ENCODE measurements at places on chromosomes 1 and 21.
A peak's percentile ranks its signal among the peaks of the same experiment; 100 is the strongest.

GRCh38 chr1:243345205-243345604 lies 89.4 kb downstream of the SDCCAG8 start:
- no peak for DNase-seq

- DNase-seq = no peak
These were observed 3.2 kb upstream of the B3GALT2 start for GRCh38 chr1:193189442-193190095.

GRCh38 chr1:158045639-158046038 lies 52.2 kb downstream of the KIRREL1 start:
- DNase-seq = no peak

- DNase-seq = no peak
These were observed 565.2 kb upstream of the ADAMTS5 start for GRCh38 chr21:27532076-27532475.

DNA sequence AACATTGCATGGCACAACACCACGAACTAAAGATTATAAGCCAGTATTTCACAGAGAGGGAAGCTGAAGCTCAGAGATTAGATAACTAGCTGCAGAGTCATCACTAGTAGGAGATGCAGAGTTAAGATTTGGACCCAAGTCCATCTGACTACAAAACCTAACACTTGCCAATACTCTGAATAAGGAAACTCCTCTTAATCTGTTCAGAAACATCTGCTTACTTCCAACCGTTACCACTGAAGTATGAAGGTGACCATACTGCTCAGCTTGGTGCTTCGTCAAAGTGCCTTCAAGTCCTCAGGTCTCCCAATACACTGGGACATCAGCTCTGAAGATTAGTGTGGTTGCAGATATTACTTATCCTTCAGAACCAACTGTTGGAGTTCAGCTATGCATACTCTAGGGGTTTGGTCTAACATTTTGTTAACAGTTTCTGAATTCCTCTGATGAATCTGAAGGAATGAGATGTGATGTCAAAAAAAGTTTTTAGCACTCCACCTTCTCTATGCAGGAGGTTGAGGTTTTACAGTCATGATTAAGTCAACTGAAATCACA lies 179.6 kb downstream of the TPR start:
- DNase-seq = no peak

DNA sequence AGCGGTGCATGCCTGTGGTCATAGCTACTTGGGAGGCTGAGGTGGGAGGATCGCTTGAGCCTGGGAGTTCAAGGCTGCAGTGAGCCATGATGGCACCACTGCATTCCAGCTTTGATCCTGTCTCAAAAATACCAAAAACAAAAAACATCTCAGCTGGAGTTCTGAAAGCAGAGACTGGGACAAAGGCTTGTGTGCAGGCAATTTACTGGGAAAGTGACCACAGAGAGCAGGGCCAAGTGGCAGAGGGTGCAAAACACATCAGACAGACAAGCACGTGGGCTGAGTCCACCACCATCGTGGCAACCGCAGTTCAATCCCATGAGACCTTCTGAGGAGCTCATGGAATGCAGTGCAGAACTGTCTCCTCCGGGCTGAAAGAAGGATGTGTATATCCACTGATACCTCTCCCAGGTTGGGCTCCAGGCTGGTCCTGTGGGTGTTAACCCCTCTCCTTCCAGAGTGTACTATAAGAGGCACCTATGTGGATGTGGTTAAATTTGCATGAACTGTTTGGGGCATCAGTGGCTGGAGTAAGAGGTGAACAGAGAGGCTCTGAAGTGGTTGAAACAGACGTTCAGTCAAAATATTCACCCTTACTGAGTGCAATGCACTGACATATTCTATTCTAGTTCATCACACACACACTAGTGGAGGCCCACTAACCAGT lies 10.8 kb downstream of the PIGP start:
- no peak for DNase-seq

GRCh38 chr1:31783846-31784245 lies 19.7 kb upstream of the ADGRB2 start:
- no peak for DNase-seq

DNA sequence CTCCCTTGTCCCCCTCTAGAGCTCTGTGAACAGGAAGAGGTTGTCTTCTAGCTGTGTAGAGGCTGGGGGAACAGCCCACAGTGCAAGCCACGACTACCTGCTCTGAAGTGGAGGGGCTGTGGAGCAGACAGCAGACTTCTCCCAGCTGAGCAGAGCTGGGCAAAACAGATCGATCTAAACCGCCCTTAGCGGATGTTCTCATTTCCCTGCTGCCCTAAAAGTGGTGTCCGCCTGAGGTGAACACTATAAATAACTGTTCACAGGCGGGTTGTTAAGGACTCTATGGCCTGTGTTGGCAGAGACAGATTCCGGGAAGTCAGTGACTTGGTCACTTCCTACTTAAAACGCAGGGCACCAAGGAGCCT lies 203.2 kb downstream of the RHOU start:
- peak; percentile 7 for DNase-seq

- no peak for DNase-seq
These were observed 3.7 kb upstream of the SEMA4A start for GRCh38 chr1:156149374-156150332.

DNA sequence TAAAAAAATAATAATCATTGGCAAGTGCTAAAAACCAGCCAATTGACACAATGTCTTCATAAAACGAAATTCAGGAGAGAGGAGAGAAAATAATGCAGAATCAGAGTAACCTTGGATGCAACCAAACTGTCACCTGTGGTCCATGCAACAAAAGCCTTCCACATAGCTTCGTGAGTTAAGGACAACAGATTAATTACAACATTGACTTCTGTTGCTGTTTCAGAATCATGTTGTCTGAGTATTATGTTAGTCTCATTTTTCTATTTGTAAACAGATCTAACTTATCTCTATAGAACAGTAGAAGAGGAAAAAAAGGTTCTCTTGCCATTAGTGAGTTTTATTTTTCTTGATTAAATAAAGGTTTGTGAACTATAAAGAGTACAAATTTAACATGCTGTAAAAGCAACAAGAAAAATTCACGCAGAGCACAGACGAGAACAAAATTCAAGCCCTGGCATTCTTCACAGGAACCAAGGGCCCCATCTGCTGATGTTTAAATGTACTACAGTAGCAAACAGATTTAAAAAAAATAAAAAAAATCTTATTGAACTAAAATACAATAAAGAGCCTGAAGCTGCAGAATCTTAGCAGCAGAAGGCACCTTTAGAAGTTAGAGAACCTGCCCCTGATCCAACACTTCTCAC lies 381.1 kb upstream of the PKN2 start:
- DNase-seq = no peak

- no peak for DNase-seq
These were observed 55.0 kb upstream of the SPATA6 start for GRCh38 chr1:48527051-48527450.

DNA sequence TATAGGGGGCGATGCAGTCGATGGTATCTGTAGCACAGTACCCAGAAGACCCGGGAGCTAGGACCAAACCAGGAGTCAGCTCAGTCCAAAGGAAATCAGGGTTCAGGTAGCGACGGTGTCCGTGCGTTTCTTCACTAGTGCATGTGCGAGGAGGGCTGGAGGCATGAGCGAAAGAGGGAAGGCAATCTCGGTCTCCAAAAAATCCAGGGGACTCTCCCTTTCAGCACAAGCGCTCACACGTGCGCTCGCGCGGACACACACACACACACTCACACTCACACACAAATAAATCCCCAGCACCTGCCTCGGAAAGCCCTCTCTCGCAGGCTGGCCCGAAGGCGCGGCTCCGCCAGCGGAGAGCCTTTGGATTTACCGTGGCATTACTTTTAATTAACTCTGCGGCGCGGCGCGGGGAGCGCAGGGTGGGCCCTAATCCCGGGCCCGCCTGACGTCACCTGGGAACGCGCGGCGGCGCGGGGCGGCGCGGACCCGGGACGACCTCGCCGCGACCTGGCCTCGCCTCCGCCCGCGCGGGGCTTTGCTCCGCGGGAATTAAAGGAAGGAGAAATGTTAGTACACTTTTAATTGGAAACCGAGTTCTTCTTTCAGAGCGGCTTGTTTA lies 121.2 kb downstream of the LMX1A start:
- no peak for DNase-seq

DNA sequence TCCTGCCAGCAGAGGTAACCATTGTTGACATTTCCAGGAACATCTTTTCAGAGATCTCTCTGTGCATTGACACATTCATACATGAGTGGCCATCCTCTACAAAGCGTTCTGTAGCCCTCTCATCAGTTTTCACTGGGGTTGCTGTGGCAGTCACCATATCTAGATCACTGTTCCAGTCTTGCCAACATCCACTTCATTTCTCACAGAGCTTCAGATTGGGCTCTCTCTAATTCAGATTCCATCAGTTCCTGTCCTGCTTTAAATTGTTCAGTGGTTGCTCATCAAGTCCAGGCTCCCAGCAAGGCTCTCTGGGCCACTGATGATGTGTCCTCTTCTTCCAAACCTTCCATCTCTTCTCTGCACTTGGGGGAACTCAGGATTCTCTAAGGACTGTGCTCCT lies 173.7 kb downstream of the KCNJ6 start:
- no peak for DNase-seq

GRCh38 chr1:157682710-157683437 lies 17.7 kb downstream of the FCRL3 start:
- DNase-seq = no peak
